ENCODE measurements at places on chromosomes 4 and X. TPM values are rescaled to one million over a fixed set of nuclear protein-coding genes. Genes with fewer than 3 reads are reported as not detected.

- no peak for DNase-seq
Observed at GRCh38 chr4:139813881-139814280, 148.3 kb downstream of the MGST2 start.

DNA sequence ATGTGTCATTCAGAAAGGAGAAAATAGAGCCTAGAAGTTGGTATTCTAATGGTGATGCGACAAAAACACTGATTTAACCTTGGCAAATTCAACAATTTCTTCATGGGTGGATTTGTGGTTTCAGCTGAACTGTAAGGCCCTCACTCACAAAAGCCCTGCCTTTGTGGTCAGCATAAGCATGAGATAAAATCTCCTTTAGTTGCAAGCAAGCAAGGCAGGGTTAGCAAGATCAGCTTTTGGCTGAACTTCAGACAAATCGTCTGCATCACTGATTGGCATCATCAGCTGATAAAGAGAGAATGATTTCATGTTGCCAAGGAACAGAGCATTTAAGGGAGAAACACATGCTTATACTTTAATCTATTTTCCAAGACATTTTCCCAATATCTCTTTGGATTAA lies 2582.2 kb downstream of the PCDH7 start:
- DNase-seq, result no peak

- DNase-seq, result no peak
Observed at GRCh38 chrX:135984256-135984655, 979 bp upstream of the SLC9A6 start.

DNA sequence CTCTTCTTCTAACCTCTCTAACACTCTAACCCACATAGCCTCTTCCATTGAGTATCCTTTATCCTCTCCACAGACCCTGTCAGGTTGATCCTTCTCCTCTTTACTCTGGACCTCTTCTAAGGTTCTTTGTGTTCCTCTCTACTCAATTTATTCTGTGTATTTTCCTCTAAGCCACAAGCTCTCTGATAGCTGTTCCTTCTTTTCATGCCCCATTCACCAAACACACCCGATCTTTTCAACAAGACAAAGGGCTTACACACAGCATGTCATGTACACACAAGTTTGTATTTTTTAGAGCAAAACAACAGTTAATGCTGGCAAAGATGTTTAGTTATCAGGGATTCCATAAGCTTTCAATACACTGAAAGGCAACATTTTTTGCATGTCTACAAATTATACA lies 1.9 kb downstream of the SPIN2B start:
- DNase-seq, result no peak

GRCh38 chr4:75598390-75598789 lies 31.9 kb downstream of the CDKL2 start:
- DNase-seq, result no peak

DNA sequence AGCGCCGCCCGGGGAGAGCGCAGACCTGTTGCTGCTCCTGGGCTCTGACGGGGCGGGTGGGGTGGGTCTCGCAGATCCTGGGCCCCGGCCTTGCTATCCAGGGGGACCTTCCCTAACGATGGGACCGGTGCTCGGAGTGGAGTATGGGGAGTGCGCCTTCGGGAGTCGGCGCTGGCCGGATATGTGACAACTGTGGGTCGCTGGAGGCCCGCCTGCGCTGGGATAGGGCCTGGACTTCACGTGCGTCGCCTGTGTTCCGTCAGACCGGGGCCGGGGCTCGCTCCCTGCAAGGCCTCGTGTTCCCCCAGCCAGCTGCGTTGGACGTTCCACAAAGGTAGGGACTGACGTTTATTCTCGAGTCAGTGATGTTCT lies 1.3 kb downstream of the TBL1X start:
- DNase-seq, result peak; percentile 79

GRCh38 chr4:114658179-114658578 lies 59.6 kb downstream of the UGT8 start:
- no peak for DNase-seq

The FAT1 gene
- 42.8 TPM for total RNA-seq

The SMIM10L2A gene
- total RNA-seq, result 1.4 TPM

The PCDH10 gene
- 1.3 TPM for total RNA-seq

Data from upper lobe of left lung (tissue), 6 donors.